ENCODE measurements at places on chromosomes 2 and 18.

GRCh38 chr18:22705328-22705727, 227.8 kb upstream of the RBBP8 start:
- DNase-seq, result no peak

GRCh38 chr2:170369894-170370293, 191.9 kb downstream of the MYO3B start:
- no peak for DNase-seq

DNA sequence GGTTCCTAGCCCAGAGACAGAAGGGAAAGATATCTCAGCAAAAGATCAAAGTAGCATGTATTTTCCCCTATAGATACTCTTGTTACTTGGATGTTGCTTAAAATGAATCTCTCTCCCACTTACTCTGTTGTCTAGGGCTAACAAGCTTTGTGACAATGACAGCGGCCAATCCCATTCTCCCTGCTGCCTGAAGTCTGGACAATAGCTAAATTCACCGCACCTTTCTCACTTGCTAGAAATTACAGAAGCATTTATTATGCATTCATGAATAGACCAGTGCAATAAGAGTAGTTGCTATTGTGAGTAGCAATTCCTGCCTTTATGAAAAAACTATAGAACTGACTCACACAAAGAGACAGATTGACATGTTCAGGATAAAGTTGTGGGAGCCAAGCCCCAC, 42.2 kb upstream of the ZC3H15 start:
- DNase-seq, result no peak

- no peak for DNase-seq
These were observed 14.7 kb upstream of the CHMP3 start for GRCh38 chr2:86577817-86578456.

GRCh38 chr18:80147418-80148325, 38.6 kb downstream of the ADNP2 start:
- peak; percentile 75 for DNase-seq

Data from liver (tissue), 10 donors.